ENCODE measurements at places on chromosomes 11 and 22.

DNA sequence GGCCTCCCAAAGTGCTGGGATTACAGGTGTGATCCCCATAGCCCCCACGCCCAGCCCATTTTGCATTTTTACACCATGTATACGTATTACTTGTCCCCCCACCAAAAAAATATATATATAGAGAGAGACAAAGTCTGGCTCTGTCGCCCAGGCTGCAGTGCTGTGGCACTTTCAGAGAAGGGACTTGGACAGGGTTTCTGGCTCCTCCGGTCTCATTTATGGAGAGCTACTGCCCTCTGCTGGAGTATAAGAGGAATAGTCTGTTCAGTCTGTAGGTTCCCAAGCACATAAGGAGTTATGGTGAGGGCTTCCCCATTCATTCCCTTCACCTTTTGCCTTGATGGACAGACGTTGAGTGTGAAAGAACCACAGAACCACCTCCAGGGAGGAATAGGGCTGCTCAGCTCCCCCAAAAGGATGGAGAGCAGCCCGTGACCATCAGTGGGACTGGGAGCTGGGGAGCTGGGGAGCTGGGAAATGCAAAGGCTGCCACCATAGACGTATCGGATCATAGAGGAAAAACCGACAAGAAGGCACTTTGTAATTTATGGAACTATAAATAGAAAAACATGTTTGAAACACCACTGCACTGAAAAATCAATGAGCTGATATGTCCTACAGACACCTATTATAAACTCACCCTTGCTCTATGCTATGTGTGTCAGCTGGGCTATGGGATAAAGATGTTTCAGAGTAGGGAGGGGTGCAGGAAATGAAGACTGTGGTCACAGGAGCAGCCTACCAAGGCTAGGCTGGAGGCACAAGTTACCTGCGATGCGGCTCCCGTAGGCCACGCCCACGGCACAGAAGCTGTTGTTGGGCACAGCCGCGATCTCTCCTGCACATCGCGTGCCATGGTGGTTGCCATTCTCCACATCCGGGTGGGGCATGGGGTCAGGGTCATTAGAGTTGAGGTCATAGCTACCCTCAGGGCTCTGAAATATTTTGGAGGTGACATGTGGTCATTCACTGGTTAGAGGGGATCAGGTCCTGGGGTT is 5.2 kb downstream of the PCSK7 start:
- no peak for DNase-seq

- no peak for DNase-seq
Observed at GRCh38 chr11:128905345-128906184, 14.4 kb downstream of the KCNJ5 start.

- no peak for DNase-seq
Observed at GRCh38 chr11:35911616-35912165, 32.2 kb upstream of the LDLRAD3 start.

- no peak for DNase-seq
Observed at GRCh38 chr22:36971341-36972125, 47.7 kb downstream of the TST start.

DNA sequence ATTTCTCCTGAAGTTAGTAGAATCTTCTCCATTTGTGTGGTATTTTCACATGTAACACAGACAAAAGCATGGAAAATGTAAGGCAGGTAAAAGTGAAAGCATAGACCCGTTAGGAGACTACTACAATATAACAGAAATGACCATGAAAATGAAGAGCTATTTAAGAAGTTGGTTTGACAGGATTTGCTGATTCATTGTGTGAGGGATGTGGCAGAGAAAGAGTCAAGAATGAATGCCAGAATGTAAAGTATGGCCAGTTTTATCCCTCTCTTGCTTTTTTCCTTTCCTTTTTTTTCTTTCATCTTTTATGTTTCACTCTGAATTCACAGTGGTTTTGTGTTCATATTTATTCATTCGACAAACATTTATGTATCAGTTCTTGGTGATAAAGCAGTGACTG is 115.9 kb downstream of the ARFGAP2 start:
- no peak for DNase-seq

- DNase-seq, result no peak
Observed at GRCh38 chr11:32895471-32895870, 2.9 kb downstream of the QSER1 start.

DNA sequence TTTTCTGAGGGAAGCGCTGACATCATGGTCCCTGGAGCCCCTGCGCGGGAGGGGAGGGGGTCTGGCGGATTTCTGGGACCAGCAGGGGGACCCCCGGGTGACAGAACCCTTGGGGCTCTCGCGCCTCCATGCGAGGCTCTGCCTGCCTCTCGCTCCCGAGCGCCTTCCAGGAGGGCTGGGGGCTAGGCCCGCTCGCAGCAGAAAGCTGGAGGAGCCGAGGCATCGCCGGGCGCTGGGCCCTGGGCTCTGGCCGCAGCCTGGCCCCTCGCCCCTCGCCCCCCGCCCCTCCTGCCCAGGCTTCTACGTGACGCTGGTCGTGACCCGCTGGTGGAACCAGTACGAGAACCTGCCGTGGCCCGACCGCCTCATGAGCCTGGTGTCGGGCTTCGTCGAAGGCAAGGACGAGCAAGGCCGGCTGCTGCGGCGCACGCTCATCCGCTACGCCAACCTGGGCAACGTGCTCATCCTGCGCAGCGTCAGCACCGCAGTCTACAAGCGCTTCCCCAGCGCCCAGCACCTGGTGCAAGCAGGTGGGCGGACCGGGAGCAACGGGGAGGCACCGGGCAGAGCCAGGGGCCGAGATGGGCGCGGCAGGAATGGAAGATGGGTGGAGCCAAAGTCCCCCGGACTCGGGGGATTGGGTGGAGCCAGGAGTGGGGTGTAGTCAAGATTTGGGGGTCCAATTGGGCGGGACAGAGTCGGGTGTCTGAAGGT is 5.4 kb downstream of the BEST1 start:
- DNase-seq, result no peak

DNA sequence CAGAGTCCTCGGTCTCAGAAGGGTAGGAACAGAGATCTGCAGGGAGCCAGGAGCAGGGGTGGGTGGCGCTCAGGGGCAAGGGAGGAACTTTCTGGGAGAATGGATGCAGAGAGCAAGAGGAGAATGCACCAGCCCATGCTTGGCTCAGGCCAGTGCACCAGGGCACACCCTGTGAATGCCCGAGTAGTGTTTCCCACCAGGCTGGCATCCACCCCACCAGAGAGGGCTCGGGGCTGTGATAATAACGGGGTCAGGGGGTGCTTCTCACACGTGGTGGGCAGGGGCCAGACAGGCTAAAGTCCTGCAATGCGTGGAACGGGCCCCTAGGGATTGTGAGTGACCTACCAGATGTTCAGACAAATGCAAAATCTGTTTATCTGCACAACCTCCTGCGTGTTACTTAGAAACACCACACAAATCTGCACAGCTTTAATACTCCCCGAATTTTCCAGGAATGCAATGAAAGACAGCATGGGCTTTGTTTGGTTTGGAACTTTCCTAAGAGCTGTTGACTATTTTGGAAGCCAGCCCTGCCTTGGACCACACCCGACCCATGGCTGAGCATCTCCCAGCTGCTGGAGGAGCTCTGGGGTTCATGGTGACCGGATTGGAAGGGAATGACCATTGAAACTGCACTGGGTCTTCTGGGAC is 368.3 kb downstream of the SHANK2 start:
- no peak for DNase-seq

DNA sequence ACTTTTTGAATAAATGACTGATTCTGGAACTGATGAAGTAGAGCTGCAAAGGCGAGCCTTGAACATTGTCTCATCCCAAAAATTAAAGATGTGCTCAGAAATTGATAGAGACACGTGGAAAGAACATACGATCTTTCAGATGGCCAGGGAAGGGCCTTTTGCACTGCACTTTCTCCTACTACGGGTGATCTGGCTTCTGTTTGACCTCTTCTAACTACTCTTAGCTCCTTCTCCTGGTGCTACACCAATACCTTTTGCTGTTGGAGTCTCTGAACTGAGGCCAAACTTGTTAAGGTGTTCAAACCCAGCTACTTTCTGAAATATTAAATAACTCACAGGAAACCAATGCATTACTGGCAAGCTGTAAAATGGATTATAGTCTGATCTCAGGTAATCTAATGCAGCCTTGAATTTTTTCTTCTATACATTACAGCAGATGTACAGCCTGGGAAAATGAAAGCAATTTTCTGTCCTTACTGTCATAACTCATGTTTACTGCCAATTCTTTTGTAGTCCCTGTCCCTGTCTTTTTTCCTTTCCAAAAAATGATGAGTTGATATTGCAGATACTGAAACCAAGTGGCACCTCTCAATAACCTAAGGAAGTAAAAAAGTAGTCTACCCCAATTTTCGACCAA is 1086.1 kb upstream of the CNTN5 start:
- DNase-seq, result no peak

- no peak for DNase-seq
Observed at GRCh38 chr22:31945443-31945855, 1.1 kb downstream of the YWHAH start.

- no peak for DNase-seq
Observed at GRCh38 chr11:111814557-111815320, 48.5 kb upstream of the PPP2R1B start.

- no peak for DNase-seq
Observed at GRCh38 chr11:49995565-49995964, 13.2 kb upstream of the OR4C12 start.

- no peak for DNase-seq
Observed at GRCh38 chr11:75773595-75774353, 5.2 kb downstream of the DGAT2 start.

- DNase-seq, result no peak
Observed at GRCh38 chr22:29951791-29952413, 68.9 kb downstream of the MTMR3 start.

DNA sequence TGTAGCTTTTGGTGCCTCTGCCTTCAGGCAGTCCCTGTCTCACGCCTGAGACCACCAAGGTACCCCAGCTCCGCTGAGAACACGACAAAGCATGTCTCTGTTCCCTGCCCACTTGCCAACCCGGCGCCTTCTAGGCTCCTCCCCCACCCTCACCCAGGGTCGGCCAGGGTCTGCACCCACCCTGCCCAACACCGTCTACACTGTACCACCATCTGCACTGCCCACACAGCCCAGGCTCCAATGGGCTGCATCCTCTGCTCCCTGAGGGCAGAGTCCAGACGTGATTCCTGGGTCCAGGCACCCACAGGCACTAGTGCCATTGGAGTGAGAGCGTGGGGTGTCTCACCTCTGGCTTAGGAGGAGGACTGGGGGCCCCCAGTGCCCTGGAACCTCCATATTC is 22.8 kb upstream of the ACR start:
- DNase-seq, result no peak

DNA sequence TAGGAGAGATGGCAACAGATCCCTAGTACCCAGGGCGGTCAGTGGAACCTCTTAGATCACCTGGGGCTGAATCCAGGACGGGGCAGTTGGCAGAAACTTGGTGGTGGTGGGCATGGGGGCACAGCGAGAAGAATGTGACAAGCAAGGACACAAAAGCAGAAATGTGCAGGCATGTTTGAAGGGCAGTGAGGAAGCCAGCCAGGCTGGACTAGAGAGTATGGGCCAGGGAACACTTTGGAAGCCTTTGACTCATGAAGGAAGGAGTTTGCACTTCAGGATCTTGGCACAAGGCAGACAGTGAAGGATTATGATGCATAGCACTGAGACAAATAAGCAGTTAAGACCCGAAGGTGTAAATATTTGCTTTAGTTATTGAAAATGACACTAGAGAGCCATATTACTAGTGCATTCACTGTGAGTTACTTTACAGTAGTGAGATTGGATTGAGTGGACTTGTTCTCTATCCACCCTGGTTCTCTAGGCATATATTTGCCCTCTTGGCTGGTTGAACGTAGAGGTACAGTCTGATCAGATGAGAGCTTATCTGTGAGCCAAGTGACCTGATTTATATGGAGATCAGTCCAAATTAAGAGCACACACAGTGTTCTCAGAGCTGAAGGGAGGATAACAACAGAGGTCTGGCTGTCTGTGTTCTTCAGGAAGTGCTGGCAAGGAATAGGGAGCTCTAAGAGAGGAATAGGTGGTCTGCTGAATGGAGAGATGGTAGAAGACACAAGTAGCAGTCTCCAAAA is 210.4 kb downstream of the SNX19 start:
- no peak for DNase-seq

DNA sequence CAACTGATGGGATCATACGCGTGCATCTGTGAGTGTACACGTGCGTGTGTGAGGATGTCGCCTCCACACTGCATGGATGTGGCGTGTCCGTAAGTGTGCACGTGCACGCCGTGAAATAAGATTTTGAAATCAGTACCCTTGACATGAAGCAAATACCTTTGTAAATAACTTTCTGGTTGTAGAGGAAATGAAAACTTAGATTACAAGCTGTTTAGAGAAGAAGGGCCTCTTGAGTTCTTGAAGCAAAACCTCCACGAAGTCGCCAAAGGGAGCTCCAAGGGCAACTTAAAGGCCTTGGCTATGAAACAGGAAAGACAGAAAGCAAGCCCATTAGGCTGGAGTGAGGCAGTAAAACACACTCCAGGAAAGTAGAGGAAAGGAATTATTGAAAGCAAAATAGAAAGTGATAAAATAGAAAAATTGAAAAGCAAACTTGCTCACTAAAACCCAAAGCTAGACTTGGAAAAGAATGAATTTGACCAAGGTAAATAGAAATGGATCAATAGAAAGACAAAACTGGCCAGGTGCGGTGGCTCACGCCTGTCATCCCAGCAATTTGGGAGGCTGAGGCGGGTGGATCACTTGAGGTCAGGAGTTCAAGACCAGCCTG is 29.7 kb upstream of the TOLLIP start:
- no peak for DNase-seq

DNA sequence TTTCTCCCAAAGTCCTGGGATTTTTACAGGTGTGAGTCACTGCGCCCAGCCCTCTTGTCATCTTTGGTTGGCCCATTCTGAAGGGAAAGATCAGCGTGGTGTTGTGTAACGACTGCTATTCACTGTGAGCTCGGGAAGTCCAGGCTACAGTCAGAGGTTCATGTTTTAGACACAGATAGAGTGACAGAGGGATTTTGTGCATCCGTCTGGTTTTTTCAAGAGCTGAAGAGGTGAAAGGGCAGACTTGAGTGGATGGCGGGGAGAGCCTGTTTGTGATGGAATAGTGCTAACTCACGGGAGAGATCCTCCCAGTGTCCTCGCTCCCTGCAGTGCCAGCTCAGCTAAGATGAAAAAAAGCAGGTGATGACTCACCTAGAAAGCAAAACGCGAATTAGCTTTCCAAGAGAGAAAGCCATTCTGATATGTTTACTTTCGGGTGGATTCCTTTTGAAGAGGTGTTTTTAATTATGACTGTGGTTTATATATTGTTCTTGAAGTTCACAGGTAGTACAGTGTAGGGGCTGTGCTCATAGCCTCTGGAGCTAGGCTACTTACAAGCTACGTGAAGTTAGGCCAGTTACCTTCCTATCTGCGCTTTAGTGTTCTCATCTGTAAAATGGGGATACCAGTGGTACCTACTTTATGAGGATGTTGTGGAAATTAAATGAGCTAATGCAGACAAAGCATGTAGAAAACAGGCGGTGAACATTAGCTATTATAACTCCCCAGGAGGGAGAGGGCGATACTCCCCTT is 67.2 kb downstream of the C11orf91 start:
- no peak for DNase-seq

Data from stimulated activated CD8-positive, alpha-beta memory T cell treated with anti-CD3 and anti-CD28 coated beads, Interleukin-2, amount 100 ng/mL, for 1 hour (primary cell).